ENCODE measurements at places on chromosomes 3 and 15.

DNA sequence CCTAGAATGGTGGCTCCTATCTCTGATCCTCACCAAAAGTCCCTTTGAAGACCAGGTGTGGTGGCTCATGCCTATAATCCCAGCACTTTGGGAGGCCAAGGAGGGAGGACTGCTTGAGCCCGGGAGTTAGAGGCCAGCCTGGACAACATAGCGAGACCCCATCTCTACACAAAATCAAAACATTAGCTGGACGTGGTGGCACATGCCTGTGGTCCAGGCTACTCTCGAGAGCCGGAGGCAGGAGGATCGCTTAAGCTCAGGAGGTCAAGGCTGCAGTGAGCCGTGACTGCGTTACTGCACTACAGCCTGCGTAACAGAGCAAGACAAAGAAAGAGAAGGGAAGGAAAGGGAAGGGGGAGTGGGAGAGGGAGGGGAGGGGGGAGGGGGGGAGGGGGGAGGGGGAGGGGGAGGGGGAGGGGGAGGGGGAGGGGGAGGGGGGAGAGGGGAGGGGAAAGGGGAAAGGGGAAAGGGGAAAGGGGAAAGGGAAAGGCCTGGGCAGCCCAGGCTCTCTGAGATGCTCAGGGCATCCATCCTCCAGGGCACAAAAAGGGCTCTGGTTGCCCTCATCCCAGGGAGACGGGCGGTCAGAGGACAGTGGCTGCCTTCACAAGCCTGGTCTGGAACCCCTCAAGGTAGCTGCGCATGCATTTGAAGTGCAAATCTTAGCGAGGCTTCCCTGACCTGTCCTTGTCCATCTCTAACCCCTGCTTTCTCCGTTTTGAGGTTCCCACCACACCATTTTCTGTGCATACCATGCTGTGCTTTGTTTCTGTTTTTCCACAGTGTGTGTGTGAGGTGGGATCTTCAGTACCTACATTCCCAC is 76.1 kb downstream of the LDHAL6B start:
- DNase-seq = no peak

GRCh38 chr3:32288819-32289218 is 50.3 kb downstream of the CMTM8 start:
- DNase-seq = peak; percentile 59

DNA sequence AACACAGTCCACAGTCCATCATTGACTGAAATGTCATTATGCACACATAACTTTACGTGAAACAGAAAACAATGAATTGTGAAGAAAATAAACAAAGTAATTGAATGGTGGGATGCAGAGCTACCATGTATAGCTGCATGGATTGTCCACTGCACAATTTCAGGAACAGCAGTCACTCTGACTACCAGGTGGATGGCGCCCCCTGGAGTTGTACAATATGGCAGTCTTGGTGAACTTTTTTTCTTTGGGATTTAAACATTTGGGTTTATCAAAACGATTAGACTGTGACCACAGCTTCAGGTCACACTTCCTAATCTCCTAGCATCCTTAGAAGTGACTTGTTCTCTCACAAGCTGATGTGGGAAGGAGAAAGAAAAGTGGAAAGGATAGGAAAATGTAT is 48.9 kb upstream of the TCF12 start:
- DNase-seq = no peak

DNA sequence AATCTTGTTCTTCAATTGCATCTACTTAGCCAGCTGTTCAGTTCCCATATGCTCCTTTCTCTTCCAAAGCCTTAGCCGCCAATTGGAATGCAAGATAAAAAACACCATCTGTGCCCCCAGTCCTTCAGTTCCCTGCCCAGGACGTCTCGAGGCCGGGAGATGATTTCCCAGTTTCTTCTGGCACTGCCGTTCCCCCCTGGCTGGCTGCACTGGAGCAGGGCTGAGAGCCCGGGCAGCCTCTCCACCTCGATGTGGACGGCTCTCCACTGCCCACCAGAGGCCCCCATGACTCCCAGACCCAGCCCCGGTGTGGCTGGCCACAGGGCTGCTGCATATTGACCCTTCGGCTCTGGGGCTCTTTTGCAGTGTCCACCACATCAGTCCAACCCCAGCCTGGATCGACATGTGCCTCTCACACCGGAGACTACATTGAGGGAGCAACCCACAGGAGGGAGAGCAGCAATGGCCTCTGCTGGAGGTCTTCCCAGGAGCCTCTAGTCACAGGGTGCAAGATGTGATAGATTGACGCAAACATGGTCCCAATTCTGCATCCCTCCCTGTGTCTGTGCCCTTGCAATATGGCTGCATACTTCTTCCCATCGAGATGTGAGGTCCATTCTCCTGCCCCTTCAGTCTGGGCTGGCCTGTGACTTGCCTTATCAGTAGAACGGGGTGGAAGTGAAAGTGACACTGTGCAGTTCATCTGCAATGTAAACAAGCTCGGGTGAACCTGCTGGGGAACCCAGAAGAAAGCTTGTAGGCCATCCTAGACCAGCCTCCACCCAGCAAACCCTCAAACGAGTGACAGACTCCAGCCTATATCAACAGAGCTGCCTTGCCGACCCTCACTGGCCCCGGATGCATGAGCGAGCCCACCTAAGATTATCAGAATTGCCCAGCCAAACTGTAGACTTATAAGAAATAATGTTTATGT is 52.3 kb upstream of the PRR20G start:
- DNase-seq = no peak

- no peak for DNase-seq
Observed at GRCh38 chr3:195337747-195338146, 66.8 kb upstream of the XXYLT1 start.

- no peak for DNase-seq
Observed at GRCh38 chr15:81052046-81052445, 51.3 kb downstream of the TLNRD1 start.

GRCh38 chr3:156749244-156749643 is 74.9 kb downstream of the TIPARP start:
- DNase-seq = no peak

DNA sequence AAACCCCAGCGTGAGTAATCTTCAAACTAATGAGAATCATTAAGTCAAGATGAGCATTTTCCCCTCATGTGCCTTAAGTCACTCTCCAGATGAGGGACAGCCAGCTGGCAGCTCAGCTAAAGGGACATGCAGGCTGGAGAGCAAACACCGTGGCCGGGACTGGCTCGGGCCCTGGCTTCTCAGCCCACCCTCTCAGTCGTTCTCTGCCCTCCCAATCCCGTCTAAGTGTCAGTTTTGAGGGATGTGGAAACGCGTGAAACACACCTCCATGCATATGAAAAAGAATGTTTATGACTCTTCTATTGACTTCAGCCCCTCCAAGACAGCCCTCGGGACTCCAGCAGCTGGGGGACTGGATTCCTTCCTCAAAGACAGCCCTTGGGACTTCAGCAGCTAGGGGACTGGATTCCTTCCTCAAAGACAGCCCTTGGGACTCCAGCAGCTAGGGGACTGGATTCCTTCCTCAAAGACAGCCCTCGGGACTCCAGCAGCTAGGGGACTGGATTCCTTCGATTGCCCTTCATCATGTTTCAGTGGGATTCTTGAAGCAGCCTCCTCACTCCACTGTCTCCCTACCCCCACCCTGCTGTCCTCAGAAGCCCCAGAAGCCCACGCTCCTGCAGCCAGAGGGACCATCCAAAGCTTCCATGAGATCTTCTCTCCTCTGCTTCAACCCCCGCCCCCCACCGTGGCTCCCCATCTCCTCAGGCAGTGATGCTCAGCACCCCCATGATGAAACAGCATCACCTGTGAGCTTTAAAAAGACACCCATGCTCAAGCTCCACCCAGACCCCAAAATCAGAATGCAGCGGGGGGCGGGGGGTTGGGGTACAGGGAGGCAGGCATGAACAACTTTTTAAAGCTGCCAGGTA is 228.9 kb downstream of the XXYLT1 start:
- no peak for DNase-seq

- no peak for DNase-seq
Observed at GRCh38 chr3:66520724-66521123, 19.9 kb upstream of the LRIG1 start.

Data from naive thymus-derived CD4-positive, alpha-beta T cell (primary cell).